ENCODE measurements at places on chromosomes 16 and 17. TPM values are rescaled to one million over a fixed set of nuclear protein-coding genes. Genes with fewer than 3 reads are reported as not detected.
A peak's percentile ranks its signal among the peaks of the same experiment; 100 is the strongest.

Gene MYH11
- 40.2 TPM for polyA plus RNA-seq

Gene TEKT3
- polyA plus RNA-seq = not detected

Gene KCNH4
- polyA plus RNA-seq = not detected

Gene PMFBP1
- 0.13 TPM for polyA plus RNA-seq

- peak; percentile 77 for DNase-seq
These were observed 50.7 kb downstream of the TANGO6 start for GRCh38 chr16:68893710-68894705.

DNA sequence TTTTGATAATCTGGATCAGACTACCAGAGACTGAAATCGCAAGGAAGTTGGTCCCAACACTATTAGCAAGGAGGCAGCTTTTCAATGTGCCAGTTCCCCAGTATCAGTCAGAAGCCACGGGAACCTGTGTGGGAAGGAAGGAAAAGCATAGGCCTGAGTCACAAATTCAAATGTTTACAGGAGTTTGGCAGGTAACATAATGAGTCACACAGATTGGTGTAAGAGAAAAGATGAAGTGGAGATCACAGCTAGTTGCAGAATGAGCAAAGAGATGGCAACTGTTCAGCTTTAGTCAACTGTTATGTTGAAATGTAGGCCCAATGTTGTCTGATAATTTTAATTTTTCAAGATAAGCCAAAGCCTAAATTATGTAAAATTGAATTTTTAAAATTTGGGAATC lies 28.1 kb upstream of the ITGA2B start:
- no peak for DNase-seq

DNA sequence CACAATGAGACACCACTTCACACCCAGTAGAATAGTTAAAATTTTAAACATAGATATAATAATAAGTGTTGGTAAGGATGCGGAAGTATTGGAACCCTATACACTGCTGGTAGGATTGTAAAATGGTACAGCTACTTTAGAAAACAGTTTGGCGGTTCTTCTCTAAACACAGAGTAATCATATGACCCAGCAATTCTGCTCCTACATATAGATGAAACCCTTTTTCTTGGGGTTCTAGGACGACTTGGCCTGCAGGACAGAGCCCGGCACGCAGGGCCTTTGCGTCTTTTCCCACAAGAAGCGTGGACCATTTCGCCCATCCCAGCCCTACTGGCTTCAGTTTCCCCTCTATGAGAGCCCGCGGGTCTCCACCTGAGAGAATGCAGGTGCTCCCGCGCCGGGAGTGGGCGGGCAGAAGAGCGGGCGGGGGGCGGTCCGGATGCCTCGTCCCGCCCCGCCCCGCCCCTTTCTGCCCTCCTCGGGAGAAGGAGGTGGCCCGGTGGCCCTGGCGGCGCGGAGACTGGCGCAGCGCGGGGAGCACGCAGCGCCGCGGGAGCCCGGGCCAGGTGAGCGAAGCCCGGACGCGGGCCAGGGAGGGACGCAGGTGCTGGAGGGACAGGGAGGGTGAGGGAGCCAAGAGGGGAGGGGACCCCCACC lies at the start of gene SDR42E2:
Gene SDR42E2, plus strand, starts transcription at position 508 of the 657 bp plus-strand sequence. CDS start 3,077 bp downstream, outside the sequence.
- no peak for DNase-seq
